Activated T-cell treated with anti-CD3 and anti-CD28 coated beads for 24 hours (primary cell): ENCODE measurements at places on chromosomes 3 and 15.

DNA sequence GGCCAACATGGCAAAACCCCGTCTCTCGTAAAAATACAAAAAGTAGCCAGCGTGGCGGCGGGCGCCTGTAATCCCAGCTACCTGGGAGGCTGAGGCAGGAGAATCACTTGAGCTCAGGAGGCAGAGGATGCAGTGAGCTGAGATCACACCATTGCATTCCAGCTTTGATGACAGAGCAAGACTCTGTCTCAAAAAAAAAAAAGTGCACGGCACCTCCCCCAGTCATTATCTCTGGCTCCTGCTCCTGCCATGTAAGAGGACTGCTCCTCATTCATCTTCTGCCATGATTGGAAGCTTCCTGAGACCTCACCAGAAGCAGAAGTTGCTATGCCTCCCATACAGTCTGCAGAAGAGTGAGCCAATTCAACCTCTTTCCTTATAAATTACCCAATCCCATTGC is 4.0 kb upstream of the ALG1L2 start:
- no peak for DNase-seq

DNA sequence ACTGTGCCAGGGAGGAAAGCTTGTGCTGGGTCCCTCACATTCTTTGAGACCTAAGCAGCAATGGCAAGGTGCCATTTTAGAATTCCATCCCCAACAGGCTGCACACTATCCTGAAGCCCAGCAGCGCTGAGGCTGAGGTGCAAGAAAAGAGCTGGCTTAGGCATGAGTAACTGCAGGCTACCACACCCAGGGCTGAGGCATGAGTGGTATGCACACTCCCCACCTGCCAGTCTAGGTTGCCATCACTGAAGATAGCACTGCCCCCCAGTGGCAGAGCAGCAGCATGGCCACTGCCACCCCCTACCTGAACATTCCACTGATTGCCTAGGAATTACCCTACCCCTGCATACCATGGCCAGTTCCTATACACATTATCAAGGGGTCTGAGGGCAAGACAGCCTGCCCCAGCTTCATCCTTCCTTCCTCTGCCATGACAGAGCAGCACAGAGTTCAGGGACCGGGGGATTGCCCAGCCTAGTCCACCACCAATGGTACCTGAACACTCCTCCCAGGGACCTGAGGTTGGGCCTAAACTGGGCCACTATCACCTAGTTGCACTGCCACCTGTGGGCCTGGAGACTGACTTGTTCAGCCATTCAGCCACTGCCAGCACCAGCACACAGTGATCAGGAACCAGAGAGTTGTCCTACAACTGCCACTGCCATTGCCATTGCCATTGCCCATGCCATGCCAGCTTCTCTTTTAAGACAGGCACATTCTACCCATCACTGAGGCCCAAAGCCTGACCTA is 129.8 kb downstream of the SATB1 start:
- no peak for DNase-seq

DNA sequence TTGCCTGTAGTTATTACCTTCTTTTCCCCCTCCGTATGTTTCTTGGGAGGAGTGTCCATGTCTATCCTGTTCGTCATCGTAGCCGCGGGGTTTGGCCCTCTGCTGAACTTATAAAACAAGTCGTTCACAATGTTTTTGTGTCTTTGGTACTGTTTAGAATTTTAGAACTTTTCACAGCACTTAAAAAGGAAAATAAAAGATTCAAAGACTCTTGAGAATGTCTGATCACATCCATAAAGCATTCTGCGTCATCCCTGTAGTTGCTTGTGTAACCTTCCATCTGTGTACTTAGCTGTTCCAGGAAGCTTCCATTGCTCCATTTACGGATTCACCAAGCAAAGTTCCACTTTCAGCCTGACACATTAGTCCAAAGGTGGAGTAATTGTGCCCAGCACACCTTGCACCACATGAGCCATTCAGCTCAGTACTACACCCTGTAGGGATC is 677.1 kb upstream of the NR2F2 start:
- no peak for DNase-seq

GRCh38 chr3:142846779-142847577 is 41.9 kb downstream of the PCOLCE2 start:
- DNase-seq = no peak

DNA sequence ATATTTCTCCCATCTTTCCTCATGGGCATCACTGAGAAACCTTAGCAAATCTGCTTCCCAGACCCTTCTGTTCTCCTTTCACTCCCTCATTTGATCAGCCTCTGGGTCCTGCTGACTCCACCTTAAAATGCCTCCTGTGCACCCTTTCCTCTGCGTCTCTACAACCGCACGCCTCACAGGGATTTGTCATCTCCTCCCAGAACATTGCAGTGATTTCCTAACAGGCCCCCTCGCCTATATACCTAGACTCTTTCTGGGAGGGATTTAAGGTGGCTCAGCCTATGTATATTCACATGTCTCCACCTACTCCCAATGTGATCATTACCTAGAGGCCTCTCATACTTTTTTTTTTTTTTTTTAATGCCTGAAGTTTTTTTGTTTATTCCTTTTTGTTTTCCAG is 69.2 kb downstream of the LIPC start:
- DNase-seq = no peak

DNA sequence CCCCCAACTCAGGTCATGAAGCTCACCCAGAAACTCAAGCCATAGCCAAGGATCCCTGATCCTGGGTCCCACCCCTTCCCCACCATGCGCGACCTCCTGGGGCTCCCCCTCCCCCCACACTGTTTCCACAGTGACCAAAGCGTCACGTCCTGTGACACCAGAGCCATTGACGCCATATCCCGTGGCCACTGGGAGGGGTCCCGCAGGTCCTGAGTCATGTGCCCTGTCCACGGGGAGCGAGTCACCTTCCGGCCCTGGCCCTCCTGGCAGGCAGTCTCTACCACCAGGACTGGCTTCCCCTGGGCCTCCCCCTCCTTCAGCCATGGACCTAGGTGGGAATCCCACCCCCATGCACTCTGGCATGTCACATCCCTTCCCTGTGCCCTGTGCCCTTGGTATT is 15.6 kb downstream of the SEMA3F start:
- no peak for DNase-seq

DNA sequence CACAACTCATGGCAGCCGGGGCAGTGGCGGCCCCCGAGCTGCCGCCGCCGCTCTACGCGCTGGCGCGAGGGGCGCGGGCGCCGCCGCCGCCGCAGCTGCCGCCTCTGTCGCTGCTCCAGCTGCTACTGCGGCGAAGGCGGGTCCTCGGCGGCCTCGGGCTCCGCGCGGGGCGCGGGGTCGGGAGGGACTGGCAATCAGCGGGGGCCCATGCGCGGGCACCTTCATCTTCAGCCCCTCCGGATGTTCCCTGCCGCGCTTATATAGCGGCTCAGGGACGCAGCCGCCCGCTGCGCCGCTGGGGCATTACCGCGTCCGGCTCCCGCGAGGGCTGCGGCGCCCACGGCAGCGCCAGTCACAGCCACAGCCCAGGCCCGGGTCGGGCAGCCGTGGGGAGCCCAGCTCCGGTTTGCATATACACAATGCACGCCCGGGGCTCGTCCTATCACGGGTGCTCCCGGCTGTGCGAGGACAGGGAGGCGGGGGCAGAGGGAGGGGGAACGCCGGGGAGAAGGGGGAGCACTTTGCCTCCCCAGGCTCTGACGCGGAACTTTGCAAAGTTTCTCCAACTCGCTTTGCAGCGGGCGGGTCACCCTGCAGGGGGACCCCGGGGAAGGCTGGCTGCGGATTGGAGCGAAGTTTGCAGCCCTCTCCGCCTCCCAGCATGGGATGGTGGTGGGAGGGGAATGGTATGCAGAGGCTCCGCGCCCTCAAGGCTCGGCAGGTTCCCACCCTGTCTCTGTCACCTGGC is at the start of gene VGLL3:
TSS of gene VGLL3 (minus strand) at position 416 of the 748 bp plus-strand sequence. CDS start at position 10, 406 bp downstream.
- no peak for DNase-seq
